ENCODE measurements at places on chromosomes 6 and 20.

DNA sequence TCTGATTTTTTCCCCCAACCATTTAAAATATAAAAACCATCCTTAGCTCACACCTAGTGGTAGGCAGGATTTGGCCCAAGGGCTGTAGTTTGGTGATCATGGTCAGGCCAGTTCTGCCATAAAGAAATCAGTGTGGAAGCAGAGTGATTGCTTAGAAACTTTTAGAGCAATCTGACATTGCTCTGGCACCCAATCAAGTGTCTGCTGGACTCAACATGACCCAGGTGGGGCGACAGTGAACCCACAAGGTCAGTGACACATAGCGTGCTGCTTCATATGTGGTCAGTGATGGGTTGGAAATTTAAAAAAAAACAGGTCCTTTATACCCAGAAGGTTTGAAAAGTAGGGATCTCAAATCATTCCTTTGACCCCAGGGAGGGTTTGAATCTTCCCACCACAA is 107.9 kb downstream of the BANF2 start:
- DNase-seq, result no peak

DNA sequence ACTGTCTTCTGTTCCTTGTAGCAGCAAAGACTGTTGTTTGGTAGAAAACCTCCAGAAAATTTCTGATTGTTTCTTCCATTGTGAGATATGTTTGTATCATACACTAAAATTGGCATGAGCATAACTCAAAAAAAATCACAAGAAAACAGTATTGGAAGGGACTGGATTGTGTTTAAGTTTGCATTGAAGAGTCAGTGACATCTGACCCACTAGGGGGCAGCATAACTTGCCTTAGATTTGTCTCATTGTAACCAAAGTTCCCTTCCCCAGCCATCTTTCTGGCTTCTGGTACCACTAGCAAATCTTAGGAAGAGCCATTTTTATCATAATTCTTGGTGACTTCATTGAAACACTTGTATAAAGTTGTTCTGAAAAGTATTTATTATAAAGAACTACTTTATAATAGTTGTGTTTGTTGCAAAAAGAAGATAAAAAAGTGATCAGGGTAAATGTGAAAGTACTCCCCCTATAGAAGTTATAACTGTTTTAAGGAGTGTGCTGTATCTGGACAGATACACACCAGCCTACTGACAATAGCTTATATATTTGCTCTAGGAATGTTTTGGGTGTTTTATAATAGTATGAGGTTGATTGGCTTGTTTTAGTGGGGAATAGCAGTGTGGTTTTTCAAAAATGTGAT is 7.7 kb downstream of the CSTF1 start:
- DNase-seq, result no peak

- DNase-seq, result no peak
Observed at GRCh38 chr6:70563530-70563929, 3.2 kb upstream of the SDHAF4 start.

DNA sequence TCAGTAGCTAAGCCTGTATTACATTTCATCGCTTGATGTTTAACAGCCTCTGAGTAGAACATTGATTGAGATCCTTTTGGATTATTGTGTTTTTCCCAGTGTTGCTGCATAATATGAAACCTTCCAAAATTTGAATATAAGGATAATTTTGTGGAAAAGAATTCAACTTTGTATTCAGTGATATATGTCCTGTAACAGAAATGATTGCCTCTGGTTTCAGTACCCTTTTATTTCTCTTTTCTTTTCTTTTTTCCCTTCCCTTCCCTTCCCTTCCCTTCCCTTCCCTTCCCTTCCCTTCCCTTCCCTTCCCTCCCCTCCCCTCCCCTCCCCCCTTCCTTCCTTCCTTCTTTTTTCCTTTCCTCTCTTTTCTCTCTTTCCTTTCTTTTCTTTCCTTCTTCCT is 74.6 kb downstream of the UTRN start:
- no peak for DNase-seq

GRCh38 chr6:42696526-42697267 is 25.7 kb downstream of the PRPH2 start:
- no peak for DNase-seq

GRCh38 chr6:167209577-167209975 is 51.8 kb upstream of the GPR31 start:
- DNase-seq, result no peak

DNA sequence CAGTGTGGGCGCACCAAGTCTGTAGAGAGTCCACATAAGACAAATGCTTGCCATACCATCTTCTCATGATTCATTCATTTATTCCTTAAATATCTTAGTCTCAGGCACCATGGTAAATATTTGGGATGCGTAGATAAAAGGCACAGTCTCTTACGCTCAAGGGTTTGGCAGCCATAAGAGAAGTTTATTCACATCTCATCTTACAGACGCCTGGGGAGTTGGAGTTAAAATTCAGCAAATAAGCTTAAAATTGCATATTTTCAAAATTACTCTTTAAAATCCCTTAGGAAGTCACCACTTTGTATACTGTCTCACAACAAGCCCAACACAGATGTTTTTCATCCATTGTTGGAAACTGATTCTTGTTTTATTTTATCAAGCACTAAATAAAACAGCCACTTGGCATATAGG is 363.3 kb downstream of the KIF16B start:
- DNase-seq, result no peak

DNA sequence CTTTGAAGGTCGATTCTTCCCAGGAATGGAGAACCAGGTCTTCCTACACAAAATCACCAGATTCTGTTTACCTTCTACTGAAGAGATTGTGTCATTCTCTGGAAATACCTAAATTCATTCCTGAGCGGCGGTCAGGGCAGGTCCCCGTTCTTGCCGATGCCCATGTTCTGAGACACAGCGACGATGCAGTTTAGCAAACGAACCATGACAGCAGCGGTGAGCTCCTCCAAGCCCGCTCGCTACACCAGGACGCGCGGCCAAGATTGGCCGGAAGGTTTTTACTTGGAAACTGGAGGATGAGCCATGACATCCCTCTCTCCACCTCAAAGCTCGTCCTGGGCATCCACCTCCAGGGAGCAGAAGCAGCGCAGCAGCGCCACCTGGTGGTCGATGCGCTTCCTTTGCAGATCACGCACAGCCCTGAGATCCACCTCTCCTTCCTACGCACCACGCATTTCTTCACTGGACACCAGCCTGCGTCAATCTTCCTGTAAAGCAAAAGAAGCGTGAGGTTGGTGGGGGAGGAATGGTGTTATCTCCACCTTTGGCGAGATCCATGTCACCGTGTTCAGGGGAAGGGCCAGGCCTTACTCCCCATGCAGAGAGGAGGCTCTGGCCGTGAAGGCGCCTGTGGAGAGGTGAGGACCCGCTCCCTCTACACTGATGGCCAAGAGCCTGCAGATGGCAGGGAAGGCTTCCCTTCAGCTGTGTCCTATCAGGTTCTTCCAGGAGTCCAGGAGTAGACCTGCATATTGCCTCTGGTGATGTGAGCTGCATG is 9.9 kb upstream of the HLA-B start:
- peak; percentile 65 for DNase-seq

DNA sequence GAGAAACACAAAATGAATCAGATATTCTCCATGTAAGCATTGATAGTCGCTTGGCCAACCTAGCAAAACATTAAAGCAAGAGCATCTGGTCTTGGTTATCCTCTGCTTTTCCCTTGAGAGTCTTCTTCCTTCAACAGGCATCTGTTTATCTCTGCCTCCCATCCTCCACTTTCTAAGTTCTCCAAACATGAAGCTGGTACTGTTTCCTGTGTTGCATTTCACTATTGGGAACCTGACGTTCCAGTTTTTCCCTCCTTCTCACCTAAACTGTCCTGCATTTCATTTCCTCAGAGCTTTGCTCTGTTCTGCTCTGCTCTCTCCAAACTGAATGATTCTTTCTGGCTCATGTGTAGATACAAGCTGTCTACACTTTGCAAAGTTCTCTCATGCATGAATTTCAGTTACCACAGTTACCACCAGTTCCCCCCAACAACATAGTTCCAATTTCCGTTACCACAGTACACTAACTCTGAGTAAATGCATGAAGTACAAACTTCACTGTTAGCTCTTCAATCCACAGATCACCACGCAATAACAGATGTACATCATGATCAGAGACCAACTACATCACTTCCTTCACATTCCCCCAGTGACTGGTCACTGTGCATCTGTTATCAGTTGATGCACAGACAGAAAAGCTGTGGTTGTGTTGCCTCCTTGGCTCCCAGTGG is 86.7 kb upstream of the F13A1 start:
- DNase-seq, result no peak

DNA sequence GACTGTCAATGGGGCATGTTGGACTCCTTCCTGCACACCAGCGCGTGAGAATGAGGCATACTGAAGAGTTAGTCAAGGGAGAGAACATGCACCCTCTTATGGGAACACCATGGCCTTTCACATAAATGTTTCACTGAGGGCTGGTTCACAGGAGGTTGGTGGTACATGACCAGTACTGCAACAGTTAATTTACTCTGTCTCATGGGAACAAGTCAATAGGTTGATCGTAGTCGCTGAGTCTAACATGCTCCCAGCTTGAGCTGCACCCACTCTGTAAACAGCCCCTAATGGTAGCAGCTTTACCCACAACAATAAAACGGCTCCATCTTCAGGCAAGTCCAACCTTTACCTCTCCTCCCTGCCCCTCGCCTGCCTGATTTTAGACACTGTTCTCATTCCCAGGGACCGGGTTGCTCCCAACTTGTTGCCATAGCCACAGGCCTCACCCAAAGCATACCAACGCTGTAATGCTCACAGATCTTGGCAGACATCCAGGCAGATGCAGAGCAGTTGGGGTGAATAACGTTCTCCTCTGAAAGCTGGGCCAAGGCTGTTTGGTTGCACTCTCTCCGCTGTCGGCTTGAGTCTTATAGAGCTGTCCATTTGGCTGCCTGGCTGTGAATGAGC is 111.3 kb downstream of the LY86 start:
- no peak for DNase-seq

DNA sequence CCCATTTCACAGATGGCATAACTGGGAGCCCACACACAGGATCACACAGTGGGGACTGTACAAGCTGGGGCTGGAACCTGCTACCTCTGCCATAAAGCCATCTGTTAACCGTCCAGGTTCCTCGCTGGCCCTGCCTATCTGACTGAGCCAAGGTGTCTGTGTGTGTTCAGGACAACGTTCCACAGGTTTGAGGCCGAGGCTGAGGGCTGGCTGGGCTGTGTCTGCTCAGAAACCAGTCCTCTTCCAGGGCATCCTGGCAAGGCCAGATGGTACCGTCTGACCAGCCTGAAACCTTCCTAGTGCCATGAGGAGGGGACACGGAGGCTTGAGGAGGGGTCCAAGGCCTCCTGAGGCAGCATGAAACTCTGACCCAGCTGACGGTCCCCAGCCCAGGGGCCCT is 150.6 kb downstream of the TAF4 start:
- DNase-seq, result no peak

DNA sequence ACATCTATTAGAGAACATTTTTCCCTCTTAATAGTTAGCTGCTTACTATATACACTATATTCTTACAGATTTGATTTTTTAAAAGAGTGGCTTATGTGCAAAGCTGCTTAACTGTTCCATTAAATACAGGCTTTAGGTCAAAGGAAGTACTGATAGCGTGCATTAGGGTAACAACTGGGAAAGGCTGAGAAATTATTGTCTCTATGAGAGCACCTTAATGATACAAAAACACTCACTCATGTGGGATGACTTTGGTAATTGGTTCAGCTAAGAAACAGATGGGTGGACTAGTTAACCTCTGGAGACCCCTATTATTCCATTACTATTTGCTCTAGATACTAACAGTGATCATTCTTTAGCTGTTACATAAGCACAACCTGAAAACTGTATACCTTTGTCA is 4.0 kb downstream of the DCDC2 start:
- DNase-seq, result no peak

GRCh38 chr6:23735151-23735550 is 390.9 kb upstream of the NRSN1 start:
- DNase-seq, result no peak

DNA sequence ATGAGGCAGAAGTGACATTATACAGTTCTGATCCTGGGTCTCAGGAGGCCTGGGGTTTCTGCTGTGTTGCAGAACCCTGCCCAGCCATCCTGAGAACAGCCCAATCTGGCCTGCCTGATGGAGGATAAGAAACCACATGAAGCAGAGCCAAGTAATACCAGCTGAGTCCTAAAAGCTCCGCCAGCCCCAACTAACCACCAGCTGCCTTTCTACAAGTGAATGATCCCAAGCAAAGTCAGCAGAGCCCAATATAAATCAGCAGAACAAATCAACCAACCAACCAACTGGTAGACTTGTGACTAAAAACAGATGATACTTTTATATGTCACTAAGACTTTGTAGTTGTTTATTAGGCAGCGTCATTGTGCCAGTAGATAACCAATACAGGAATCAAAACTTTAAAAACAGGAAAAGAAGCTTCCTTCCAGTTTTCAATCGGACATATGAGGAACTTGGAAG is 52.1 kb downstream of the SNX5 start:
- no peak for DNase-seq

DNA sequence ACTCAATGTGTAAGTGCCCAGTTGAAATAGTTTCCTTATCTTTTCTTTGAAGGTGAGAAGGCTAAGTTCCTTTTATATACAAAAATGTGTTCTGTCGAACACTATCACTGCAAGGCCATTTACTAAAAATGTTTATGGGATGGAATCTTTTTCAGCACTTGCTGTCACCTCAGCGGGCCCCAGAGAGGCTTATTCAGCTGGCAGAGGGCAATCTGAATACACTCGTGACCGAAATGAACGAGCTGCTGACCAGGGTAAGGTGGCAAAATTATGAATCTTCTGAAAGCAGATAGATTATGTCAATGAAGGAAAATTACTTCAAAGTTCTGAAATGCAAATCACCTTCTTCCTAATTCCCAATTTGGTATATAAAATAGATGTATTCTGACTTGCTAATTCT is 340.2 kb downstream of the ARHGAP18 start:
- DNase-seq, result no peak

DNA sequence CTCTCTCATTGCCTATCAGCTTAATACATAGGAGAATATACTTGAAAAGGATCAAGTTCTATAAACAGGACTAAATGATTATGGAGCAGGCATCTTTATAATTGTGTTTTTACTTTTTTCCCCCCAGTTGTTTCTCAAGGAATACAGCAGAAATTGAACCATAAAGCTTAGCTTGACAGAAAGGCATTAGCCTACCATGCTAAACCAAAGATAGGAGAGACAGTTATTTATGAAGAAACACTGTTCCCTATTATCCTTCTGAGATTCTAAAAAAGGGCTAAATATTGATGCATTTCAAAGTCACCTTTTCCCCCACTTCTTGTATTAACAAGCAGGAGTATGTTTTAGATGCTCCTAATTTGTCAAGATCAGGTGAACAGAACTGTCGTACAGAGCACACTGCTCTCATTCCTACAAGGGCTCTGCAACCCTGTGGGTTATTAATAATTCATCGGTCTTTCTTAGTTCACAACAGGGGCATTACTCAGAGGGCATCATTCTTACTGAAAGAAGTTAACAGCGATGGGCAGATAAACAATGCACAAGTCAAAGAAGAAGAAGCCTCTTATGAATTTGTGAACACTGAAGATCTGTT is 38.7 kb downstream of the PRKN start:
- no peak for DNase-seq

- DNase-seq, result no peak
Observed at GRCh38 chr6:170178561-170179477, 112.1 kb downstream of the DLL1 start.
